ENCODE measurements at places on chromosomes 4 and X.

DNA sequence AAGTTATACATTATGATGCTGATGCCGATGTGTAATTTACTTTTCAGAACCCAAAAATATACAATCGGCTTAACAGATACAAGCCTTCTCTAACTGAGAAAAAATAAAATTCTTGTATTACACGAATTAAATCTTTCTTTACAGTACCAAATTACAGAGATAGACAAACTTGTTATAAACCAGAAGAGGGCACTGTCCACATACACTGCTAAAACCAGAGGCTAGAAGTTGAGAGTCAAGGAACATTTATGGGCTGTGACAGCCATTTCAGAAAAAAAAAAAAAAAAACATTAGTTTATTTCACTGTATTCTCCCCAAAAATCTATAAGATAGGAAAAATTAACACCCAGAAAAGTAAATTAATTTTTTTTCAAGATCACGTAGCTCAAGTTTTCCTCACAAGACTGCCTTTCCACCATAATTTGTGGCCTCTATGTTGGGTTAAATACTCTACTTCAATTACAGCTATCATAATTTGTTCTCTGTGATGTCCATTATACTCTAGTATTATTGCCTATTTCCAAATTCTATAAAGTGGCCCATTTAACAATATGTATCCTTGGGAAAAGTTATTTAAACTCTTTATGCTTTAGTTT, 12.0 kb downstream of the EREG start:
- DNase-seq, result no peak

DNA sequence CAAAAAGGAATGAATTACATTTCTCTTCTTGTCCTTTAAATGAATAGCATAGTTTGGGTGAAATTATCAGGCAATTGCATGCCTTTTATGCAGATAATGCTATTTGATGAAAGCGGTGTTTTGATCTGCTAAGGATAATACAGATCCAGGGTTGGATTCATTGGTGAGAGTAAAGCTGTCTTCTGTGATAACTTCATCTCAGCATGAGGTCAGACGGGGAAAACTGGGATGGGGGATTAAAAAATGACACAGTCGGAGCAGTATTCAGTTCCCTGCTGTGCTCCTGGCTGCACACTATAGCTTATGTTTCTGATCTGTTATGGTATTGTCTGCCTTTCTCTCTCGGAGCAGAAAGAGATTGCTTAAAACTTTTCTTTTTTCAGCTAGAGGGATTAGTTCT, 105.9 kb upstream of the TENM3 start:
- DNase-seq, result no peak

DNA sequence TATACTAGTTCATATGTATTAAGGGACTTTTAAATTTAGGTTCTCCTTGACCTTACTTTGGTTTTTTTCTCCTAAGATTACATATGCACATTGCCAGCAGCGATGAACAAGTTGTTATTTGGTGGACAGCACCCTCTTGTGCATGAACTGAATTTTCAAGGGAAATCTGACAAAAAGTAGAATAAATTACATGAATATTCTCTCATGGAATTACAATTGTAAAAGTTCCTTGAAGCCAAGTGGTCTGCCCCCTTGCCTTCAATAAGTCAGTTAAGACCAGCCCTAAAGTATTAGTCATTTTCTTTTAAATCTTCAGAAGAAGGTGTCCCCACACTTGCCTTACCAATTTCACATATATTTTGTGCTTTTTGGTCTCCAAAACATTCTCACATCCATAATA, 30.7 kb upstream of the SMARCA5 start:
- no peak for DNase-seq

DNA sequence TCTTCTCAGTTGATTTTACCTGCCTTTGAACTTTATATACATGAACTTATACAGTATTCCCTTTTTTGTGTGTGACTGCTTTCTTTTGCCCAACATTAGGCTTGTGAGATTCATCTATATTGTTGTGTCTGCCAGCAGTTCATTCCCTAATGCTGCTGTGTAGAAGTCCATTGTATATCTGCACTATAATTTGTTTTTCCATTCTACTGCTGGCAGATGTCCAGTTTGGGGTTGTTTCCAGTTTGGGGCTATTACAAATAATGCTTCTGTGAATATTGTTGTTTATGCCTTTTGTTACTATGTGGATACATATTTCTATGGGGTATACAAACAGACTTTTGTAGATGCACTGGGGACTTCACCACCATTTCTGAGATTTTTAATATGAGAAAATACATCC, 268.4 kb downstream of the DCTD start:
- no peak for DNase-seq

DNA sequence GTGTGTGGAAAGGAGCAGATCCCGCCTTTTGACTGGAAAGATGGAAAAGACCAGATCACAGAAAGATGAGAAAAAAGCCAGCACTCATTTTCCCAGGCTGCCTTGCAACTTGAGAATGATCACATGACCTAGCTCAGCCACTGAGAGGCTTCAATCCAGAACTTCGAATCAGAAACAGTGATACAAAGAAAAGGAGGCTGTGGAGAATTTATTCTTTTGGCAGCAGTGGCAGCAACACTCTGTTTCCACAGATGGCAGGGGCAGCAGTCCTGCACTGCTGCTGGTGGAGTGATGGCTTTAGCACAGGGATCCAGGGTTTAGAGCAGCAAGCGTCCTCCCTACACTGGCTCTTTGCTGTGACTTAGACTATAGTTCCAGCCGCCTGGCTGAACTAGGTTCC, 77.8 kb upstream of the SH3RF1 start:
- DNase-seq, result no peak

- no peak for DNase-seq
Observed at GRCh38 chr4:120971884-120972283, 49.4 kb upstream of the PRDM5 start.

- no peak for DNase-seq
Observed at GRCh38 chr4:184544788-184545409, 70.5 kb upstream of the IRF2 start.

DNA sequence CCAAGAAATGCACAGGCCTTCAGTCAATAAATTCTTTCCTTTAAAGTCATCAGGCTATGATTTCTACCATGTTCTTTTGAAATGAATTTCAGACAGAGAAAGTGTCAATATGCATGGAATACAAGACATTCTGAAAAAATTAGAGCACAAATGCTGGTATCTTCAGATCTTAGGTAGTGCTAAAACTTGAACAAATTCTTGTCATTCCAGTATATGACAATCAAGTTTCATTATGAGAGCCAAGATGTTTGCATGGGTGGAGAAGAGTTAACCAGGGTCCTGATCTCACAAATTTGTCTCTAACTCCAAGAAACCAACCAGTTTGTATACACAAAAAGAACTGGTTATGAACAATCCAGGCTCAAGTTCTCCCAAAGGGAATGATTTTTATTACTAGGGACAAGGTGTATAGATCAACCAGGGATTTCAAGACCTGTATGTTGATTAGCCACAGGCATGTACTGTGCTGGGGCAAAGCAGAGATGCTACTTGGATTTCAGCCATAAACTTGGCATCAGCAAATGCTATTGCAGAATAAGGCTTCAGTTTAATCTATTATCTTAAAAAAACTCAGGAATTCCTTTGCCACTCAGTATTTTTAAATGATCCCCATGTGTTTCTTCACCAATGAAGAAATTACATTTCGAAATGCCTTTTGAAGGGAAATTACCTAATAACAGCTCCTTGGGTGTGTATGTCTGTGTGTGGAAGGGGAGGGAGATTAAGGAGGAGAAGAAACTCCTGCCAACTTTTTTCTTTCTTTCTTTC, 69.7 kb downstream of the FANCB start:
- no peak for DNase-seq

DNA sequence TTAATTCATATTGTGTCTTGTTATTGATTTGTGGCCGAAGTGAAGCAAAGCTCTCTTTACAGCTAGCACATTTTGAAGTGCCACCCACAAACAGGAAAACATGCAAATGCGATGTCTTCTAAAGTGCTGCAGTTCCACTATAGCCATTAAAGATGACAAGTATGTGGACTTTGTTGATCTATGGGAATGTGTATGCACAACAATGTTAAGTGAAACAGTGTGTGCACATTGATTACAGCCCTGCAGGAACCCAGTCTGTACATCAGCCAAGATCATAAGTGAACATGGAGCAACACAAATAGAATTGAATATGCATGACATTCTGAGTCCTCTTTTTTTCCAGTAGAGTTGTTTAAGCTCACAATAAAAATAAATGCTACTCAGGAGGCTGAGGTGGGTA, 43.0 kb downstream of the TFDP3 start:
- no peak for DNase-seq

GRCh38 chr4:57605376-57605775, 495.2 kb upstream of the IGFBP7 start:
- no peak for DNase-seq

DNA sequence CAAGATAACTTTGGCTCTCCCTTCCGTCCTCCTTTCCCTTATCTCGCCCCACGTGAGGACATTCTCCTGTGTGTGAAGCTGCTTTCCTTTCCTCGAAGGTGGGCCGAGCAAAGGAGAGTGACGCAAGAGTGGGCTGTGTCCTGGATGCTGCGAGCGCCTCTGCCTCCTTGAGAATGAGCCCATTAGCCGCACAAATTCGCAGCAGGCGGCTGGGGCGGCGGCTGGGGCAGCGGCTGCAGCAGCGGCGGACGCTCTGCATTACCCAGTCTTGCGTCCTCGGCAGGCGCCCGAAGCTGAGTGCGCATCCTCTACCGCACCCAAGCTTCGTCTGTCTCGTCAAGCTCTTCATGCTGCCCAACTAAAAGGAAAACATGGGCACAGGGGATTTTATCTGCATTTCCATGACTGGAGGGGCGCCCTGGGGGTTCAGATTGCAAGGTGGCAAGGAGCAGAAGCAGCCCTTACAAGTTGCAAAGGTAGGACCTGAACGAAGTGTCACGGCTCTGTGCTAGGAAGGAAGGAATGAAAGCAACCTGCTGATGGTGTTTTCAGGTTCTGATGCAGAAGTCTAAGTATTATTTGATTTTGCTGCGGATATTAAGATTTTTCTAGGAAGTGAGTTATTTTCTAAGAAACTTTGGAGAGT, at the start of gene SYNPO2:
SYNPO2 (plus strand) TSS at position 189 of the 646 bp plus-strand sequence; CDS start at position 372, 183 bp downstream.
- DNase-seq, result no peak

GRCh38 chr4:106142616-106143127, 173.3 kb downstream of the TBCK start:
- DNase-seq, result no peak

GRCh38 chr4:151784706-151785105, 23.9 kb upstream of the GATB start:
- no peak for DNase-seq

DNA sequence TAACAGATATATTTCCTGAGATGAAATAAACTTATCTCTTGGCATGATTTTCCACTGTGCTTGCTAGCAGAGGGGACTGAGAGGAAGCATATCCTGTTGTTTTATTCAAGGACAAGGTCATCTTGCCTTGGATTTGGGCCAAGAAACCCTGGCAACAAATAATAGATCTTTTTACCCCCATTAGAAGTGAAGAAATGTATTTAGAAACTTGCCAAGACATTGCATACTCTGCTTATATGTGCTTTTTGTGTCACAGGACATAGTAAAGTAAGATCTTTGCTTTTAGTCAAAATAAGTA, 170.2 kb downstream of the RAPGEF2 start:
- no peak for DNase-seq

DNA sequence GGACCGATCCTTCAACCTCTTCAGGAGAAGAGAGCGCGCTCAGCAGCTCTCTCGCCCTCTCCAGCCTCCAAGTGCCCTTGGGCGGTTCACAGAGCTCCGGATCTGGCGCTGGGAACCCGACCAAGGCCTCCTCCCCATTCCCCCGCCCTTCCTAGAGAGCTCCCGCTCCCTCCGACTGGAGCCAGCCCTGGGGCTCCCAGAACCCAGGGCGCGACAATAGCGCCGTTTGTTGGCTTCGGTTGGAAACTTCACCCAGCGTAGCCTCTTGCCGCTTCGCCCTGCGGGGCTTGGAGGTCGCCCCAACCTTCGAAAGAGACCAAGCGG, 3.1 kb upstream of the SOX3 start:
- DNase-seq, result no peak

GRCh38 chr4:159358226-159358625, 255.3 kb downstream of the RAPGEF2 start:
- DNase-seq, result no peak

DNA sequence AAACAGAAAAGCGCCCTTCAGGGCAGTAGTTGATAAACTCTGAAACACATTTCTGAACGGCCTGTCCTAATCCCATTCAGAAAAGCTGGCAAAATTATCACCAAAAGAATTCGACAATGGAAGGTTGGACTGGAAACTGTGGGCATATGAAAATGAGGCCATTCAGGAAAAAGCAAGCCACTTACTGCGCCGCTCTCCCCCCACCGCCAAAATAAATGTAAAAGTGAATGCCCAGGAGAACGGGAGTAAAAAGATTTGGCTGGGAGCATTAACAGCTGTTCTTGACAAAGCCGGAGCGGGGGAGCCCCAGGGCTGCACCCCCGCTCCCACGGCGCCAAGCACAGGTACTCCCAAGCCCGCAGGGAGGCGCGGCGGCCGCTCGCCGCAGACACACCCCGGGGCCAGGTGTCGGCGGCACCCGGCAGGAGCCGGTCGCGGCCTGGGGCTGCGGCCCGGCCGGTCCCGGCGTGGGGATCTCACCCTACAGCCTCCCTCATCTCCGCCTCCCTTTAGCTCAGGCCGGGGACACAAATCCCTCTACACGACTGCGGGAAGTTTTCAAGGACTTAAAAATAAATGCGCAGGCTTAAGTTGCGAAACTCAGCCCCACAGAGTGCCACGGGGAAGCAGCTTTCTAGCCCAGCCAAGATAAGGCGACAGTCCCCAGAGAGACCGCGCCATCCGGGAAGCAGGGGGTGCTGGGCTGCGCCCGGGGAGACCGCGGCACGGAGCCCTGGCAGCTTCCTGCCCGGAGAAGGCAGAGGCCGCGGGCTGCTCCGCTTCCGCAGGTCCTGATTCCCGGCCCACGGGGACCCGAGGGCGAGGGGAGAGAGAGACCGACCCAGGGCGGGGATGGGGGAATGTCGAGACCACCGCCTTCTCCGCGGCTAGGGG, 593 bp downstream of the SH3RF1 start:
- DNase-seq, result no peak

DNA sequence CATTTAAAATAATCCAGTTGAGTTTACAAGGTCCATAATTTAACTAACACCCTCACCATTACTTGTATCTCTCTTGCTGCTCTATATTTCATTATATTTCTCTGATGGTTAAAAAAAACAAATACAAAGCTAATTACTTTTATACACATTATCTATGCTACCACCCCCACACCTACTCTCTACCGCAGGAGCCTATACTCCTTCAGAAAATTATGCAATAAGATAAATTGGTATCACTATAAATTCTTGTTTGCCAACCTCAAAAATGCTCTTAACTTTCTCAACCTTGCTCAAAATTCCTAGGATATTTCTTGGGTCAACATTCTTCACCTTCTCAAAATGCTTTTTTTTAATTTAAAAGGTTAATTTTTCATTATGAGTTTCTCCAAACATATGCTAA, 282.7 kb downstream of the KCTD8 start:
- no peak for DNase-seq

- DNase-seq, result no peak
Observed at GRCh38 chr4:65021149-65021548, 611.9 kb upstream of the TECRL start.

- no peak for DNase-seq
Observed at GRCh38 chr4:79700356-79700755, 292.3 kb upstream of the GK2 start.
